ENCODE measurements at places on chromosomes 1 and 21. TPM values are rescaled to one million over a fixed set of nuclear protein-coding genes. Genes with fewer than 3 reads are reported as not detected.

Gene NUF2
- total RNA-seq = 98.7 TPM

DNA sequence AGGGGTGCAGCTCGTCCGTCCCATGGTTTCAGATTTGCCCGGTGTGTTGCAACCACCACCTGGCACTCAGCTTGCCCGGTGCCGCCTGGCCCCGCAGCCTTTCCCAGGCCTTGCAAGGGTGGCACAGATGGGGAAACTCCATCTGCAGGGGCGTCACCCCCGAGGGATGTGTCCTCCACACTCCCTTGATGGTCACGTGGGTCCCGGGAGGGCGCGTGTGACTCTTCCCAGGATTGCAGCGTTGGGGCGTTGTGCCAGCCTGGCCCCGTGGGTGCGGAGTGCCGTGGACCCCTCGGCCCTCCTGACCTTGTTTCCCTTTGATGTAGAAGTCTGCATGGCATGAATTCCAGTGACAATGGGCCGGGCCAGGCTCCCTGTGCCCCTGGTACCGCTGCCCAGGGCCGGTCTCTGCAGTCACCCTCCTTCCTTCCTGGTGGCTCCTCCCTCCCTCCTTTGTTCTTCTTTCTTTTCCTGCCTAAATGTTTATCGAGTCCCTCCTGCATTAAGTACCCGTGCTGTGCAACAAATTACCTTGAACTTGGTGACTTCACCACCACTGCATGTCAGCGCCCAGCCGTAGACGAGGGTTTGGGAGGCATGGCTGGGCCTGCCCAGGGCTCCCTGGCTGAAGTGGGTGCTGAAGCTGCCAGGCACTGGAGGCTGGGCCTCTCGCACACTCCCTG is 22.9 kb downstream of the RRP1 start:
- DNase-seq = no peak

DNA sequence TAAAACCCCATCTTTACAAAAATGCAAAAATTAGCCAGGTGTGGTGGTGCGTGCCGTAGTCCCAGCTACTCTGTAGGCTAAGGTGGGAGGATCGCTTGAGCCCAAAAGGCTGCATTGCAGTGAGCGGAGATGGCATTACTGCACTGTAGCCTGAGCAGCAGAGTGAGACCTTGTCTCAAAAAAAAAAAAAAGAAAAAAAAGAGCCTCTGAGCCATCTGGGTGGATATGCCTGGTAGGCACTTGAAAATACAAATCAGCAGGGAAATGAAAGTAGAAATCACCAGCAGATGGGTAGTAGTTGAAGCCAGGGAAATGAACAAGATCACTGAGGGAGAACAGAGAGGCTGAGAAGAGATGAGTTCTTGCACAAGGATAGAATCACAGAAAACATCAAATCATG is 131.0 kb upstream of the HMCN1 start:
- no peak for DNase-seq

Gene KCNJ9
- total RNA-seq = not detected

DNA sequence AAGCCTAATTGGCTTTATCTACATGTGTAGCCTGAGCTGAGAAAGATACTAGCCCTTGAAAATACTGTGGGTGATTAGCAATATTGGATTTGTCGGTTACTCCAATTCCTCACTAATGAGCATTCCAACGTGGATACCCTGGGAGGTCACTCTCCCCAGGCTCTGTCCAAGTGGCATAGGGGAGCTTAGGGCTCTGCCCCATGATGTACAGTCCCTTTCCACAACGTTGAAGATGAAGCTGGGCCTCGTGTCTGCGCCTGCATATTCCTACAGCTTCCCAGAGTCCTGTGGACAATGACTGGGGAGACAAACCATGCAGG is 2.6 kb downstream of the RCC1 start:
- DNase-seq = no peak

Gene OR2L3
- total RNA-seq = not detected

DNA sequence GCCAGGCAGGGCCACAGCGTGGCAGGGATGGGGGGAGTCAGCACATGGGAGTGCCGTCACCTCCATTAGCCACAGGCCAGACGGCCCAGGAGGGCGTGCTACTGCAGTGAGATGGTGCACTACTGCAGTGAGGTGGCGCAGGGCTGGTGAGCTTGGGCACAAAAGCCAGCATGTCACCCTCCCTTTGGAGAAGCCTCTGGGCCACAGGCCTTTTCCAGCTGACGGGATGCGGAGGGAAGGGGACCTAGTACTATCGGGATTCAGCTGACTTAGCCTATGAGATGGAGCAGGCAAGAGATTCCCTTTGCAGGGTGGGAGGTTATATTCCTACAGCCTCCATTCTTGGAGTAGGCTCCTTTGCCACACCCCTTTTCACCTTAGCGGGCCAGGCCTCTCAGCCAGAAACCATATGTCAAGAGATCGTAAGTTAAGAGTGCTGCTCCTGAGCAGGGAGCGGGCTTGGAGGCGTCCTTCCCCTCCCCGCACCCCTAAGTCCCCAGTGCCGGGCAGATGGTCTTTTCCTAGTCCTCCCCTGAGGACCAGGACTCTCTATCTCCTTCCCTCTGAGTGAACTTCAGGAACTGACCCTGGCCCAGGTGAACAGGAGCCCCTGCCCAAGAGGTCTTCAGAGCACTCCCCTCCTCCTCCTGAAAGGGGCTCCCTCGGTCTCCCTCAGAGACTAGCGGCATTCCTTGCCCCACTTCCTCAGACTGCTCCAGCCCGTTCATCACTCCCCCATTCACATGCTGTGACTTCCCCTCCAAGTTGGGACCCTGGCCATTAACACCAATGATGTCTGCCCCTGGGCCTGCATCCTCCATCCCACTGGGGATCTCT is 8.2 kb downstream of the NES start:
- peak; percentile 70 for DNase-seq

Gene CALML6
- 3.7 TPM for total RNA-seq

GRCh38 chr1:60848583-60849188 is 233.7 kb upstream of the NFIA start:
- no peak for DNase-seq

All from H7 (cell line).